ENCODE measurements at places on chromosomes 16 and 17.

DNA sequence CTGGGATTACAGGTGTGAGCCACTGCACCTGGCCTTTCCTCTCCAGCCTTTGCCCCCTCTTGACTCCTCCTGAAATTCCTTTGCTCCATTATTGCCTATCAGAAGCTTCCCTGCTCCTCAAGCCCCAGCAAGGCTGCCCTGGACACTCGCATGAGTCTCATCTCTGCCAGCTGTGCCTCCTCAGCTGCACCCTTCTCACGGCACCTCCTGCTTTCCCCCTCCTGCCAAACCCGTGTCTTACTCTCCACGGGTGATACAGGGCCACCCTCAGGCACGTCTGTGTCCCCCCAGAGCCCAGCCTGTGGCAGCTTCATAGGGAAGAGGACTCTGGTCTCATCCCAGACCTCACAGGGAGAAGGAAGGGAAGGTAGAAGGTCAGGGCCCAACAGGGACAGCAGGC is 15.4 kb downstream of the G6PC3 start:
- no peak for DNase-seq

DNA sequence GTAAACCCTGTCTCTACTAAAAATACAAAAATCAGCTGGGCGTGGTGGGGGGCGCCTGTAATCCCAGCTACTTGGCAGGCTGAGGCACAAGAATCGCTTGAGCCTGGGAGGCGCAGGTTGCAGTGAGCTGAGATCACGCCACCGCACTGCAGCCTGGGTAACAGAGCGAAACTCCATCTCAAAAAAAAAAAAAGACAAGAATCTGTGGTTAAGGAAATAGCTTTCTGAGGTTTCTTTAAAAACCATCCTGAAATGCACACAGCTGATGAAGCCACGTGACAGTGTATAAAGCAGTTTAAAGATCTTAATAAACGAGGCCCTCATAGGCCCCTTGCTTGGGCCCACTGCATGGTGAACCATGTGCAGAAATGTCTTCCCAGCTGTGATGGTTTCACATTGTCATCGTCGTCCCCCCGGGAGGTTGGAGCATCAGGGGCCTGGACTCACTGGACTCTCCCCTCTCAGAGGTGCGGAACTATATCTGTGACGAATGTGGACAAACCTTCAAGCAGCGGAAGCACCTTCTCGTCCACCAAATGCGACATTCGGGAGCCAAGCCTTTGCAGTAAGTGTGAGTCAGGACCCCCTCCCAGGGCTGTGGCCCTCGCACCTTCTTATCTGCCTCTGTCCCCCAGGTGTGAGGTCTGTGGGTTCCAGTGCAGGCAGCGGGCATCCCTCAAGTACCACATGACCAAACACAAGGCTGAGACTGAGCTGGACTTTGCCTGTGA is 16.2 kb downstream of the ZNF276 start:
- no peak for DNase-seq

DNA sequence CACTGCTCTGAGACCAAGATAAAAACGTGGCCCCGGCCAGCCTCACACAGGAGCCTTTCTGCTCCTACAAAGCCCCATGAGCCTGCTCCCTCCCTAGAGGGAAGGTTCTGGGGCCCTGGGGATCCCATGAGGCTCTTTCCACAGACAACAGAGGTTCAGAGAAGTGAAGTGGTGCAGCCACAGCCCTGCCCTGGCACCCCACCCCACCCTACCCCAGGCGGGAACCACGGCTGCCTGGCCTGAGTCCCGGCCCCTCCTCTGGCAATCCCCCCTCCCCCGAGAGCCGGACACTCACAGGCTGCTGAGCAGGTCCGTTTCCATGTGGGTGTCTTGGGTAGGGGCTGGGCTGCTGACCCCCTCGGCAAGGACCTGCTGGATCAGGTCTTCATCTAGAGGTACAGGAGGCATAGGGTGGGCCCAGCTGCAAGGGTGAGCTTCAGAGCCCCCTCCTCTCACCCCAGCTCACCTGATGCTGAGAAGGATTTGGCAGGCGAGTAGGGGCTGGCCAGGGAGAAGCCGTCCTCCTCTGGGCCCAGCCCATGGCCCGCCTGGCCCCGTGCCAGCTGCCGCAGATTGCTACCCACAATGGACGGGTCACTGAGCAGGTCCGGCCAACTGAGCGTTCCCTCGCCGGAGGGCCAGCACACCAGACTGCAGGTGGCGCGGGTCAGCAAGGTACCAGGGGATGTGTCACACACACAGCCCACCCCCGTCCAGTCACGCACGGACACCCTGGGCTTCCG is 38.7 kb downstream of the PKD1 start:
- DNase-seq, result no peak

- DNase-seq, result no peak
These were observed 45.1 kb downstream of the SF3B3 start for GRCh38 chr16:70568601-70569237.

DNA sequence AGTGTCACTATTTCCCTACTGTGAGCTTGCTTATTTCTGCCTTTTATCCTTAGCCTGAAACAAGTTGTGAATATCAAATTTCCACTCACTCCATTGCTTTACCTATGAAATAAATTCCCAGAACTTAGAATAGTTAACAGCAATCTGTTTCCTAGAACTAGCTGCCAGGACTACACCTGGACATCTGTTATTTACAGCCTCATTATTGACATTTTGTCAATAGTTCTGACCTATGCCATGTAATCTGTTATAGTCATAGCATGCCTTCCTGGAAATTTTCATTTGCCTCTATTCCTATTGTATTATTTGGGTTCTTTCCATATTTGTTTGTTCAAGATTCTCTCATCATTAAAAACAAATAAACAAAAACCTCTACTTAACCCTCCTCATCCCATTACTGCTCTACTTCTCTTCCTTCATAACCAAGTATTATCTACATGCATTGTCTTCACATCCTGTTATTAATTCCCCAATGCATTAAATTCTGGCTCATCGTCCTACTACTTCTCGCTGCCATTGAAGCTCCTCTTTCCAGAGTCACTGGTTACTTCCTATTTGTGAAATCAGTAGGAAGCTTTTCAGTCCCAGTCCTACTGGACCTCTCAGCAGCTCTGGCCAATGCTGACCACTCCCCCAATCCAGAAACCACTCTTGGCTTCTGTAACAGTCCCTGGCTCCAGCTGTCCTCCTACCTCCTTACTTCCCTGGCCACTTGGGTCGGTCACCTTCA is 55.3 kb downstream of the PIGL start:
- DNase-seq, result no peak

- DNase-seq, result no peak
These were observed 17.8 kb upstream of the CRK start for GRCh38 chr17:1473841-1474240.

- DNase-seq, result no peak
These were observed 54.9 kb downstream of the BEAN1 start for GRCh38 chr16:66481943-66482390.

DNA sequence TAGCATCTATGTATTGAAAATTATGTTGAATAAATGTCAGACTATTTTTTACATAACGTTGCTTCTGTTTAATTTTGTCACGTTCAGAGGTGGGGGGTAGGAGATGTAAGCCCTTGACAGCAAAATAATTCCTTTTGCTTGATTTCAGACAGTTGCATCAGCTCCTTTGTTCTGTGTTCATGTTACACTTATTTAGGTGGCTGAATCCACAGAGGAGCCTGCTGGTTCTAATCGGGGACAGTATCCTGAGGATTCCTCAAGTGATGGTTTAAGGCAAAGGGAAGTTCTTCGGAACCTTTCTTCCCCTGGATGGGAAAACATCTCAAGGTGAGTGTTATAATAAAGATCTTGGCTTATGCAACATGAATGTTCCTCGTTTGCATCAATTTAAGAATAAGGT is 4.5 kb downstream of the HERPUD1 start:
- DNase-seq, result peak; percentile 5

GRCh38 chr16:53865494-53865863 is 161.5 kb downstream of the FTO start:
- peak; percentile 15 for DNase-seq

GRCh38 chr16:54125751-54126655 is 160.6 kb downstream of the IRX3 start:
- DNase-seq, result no peak

GRCh38 chr17:8935191-8935590 is 30.3 kb downstream of the PIK3R5 start:
- no peak for DNase-seq

- DNase-seq, result peak; percentile 36
These were observed 54.5 kb downstream of the TUBD1 start for GRCh38 chr17:59838052-59838916.

DNA sequence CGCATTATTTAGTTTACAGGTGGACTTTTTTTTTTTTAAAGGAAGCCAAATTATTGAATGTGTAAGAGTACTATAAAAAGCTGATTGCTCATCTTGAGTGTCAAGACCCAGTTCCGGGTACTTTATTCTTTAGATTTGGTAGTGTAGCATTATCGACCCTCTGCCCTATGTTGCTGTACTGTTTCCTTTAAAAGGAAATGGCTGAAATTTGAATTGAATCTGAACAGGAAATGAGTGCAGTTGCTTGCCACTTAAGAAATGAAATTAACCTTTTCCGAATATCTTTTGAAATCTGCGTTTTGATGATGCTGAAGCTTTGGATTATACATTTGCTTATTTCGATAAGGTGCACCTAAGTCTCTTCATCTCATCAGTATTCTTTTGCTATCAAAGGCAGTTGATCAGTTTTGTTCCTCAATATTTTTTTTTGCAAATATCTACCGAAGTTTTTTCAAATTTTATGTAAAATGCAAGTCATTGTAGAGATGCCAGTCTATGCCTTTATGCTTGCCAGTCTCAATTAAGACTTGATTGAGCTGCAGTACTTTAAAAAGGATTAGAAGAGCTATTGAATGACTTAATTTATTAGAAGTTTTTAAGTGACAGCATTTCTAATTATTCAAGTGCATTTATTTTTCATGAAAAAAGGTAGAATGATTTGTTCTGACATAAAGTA is 1.8 kb downstream of the GGNBP2 start:
- DNase-seq, result peak; percentile 43

- peak; percentile 97 for DNase-seq
These were observed 16.5 kb downstream of the CDIP1 start for GRCh38 chr16:4522051-4522581.

DNA sequence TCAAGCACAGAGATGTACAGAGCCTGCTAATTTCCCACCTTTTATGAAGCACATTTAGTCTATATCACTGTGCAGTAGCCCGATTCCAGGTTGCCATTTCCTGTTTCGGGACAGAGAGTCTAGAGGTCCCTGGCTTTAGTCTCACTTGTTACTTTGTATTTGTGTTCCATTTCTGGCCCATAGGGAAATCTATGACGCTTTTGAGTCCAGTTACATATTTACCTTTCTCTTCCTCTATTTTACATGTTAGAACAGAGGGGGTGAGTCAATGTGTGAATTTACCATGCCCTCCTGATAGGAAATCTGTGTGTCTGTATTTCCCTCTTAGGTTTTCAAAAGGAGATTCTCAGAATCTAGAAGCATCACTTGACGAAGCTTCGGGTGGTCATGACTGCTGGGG is 227.1 kb upstream of the ZFHX3 start:
- DNase-seq, result no peak

- no peak for DNase-seq
These were observed 56.5 kb downstream of the SPAG9 start for GRCh38 chr17:51064061-51064735.

- no peak for DNase-seq
These were observed 14.0 kb upstream of the TEX2 start for GRCh38 chr17:64276961-64277505.

GRCh38 chr16:21274172-21274726 is 3.8 kb downstream of the CRYM start:
- no peak for DNase-seq

DNA sequence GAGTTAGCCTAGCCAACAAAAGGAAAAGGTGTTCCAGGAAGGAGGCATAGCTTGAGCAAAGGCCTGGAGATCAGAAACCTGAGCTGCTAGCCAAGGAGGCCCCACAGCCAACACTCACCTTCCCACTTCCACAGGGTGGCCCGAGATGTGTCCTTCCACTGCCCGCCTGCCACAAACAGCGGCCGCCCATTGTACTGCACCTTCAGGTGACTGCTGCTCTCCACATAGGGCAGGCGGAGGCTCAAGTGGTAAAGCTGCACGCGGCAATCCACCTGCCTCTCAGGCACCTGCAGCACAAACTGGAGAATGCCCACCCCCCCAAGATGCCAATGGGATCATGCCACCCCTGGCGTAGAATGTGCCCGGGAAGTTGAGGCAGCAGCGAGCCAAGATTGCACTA is 111.5 kb downstream of the RMI2 start:
- no peak for DNase-seq

- DNase-seq, result peak; percentile 2
These were observed 1.8 kb downstream of the KIFC3 start for GRCh38 chr16:57800200-57801097.

- DNase-seq, result no peak
These were observed 579 bp upstream of the KRTAP9-6 start for GRCh38 chr17:41264599-41264998.

- no peak for DNase-seq
These were observed 166.0 kb downstream of the AHSP start for GRCh38 chr16:31693733-31694132.

DNA sequence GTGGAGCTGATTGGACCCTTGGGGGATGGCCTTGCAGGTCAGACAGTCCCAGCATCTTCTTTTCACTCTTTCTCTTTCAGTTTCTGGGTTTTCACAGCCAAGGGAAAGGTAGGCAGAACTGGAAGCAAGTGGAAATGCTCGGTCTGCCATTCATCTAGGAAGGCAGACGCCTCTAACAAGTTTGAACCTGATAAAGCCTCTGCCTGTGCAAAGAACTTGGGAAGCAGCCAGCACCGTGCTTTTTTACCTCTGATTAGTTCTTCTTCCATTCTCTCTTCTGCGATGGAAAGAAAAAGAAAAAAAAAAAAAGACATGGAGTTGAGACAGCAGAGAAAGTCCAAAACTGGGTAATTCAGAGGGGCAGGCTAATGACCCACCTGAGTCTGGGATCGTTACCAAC is 997.8 kb upstream of the EEF2KMT start:
- DNase-seq, result no peak

DNA sequence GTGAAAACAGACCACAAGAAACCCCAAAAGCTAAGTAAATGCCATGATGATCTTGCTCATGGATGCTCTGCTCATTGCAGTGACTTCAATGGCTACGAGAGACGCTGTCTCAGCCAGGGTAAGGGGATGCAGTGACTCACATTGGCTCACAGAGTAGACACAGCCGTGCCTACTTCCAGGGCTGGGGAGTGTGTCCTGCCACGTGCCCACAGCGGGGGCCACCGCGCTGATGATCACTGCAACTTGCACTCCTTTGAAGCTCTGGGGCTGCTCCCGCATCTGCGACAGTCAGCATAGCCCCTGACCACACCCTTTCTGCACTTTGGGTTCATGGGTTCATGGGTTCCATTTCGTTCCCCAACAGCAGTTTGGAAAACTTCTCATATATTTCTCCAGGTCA is 231.4 kb upstream of the RPL38 start:
- DNase-seq, result no peak
